ENCODE measurements at places on chromosomes 5 and 9. TPM values are rescaled to one million over a fixed set of nuclear protein-coding genes. Genes with fewer than 3 reads are reported as not detected.
A peak's percentile ranks its signal among the peaks of the same experiment; 100 is the strongest.

GRCh38 chr5:26805076-26805475 lies 233.3 kb downstream of the CDH9 start:
- DNase-seq = no peak

DNA sequence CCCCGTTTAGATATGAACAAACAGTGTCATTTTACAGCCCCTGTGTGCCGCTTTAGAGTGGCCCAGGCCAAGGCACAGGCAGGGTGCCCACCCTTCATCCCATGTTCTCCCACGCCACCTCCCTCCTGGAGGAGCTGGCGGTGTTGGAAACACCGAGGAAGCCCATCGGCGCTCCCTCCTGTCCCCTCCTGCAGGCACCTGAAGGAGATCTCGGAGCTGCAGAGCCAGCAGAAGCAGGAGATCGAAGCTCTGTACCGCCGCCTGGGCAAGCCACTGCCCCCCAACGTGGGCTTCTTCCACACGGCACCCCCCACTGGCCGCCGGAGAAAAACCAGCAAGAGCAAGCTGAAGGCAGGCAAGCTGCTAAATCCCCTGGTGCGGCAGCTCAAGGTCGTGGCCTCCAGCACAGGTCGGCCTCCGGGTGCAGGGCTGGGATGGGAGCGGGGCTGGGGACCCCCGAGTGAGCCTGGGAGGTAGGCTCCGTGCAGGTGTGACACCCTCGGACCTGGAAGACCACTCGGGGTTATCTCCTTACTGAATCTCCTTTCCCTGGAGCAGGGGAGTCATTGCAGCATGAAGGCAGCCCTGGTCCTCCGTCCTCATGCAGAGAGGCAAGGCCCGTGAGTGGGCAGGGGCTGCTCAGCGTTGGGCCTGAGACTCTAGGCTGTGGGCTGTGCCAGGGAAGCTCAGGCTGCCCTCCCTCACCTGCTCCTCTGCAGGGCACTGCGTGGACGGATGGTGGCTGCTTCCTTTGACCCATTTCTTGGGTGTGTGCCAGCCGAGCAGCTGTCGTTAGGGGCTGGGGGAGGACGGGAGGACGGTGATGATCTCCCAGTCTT lies 113.9 kb downstream of the WNK2 start:
- DNase-seq = peak; percentile 18

- DNase-seq = no peak
These were observed 199.3 kb upstream of the PTGER4 start for GRCh38 chr5:40480392-40480791.

DNA sequence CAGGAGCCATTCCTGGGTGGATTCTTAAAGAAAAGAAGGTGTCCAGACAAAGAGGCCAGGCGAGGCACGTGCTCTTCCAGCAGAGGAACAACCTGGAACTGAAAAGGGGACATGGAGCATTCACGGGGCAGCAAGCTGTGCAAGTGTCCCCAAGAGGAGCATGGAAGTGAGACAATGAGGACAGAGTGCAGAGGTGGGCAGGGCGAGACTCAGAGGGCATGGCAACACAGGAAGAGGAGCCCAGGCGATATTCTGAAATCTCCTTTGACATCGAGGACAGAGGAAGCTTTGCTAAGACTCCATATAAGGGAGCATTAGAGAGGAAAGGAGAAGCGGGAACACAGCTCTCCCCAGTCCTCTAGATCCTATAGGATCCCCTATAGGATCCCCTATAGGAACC lies 29.4 kb upstream of the SPATA31E1 start:
- no peak for DNase-seq

- no peak for DNase-seq
These were observed 254 bp downstream of the STRBP start for GRCh38 chr9:123268199-123268464.

- no peak for DNase-seq
These were observed 42.4 kb downstream of the STRBP start for GRCh38 chr9:123225995-123226394.

DNA sequence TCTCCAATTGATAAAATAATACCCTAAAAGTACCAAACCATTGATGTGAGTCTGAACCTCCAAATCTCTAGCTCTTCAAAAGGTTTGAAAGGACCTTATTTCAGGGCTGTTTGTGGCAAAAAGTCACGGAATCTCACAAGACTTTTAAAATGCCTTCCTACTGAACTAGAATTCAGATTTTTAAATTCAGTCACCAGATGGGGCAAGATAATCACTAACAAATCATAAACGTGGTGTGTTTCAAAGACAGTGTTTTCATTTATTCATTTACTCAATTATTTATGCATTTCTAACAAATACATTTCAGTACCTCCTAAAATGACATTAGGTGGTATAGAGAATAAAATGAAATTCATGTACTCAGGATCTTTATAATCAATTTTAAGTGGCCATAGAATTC lies 68.2 kb upstream of the SMC2 start:
- no peak for DNase-seq

- no peak for DNase-seq
These were observed 234.1 kb downstream of the AP3B1 start for GRCh38 chr5:78060421-78060820.

GRCh38 chr5:1817261-1818043 lies 16.2 kb downstream of the NDUFS6 start:
- no peak for DNase-seq

DNA sequence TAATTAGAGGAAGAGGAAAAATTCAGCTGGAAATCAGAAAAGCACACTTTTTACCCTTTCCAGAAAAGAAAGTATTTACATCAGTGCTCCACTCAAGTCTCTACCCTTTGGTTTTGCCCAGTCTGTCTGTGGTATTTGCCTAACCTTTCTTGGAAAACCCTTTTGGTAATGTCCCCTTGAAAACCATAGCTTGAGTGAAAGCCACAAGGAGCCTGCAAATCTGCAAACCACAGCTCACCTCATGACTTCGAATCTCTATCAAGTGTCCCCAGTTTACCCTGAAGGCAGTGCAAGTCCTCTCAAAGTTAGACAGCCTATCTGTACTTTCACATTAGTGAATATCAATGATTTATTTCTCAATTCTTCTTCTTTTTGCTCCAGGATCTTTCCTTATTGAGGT lies 162.1 kb upstream of the TSLP start:
- no peak for DNase-seq

DNA sequence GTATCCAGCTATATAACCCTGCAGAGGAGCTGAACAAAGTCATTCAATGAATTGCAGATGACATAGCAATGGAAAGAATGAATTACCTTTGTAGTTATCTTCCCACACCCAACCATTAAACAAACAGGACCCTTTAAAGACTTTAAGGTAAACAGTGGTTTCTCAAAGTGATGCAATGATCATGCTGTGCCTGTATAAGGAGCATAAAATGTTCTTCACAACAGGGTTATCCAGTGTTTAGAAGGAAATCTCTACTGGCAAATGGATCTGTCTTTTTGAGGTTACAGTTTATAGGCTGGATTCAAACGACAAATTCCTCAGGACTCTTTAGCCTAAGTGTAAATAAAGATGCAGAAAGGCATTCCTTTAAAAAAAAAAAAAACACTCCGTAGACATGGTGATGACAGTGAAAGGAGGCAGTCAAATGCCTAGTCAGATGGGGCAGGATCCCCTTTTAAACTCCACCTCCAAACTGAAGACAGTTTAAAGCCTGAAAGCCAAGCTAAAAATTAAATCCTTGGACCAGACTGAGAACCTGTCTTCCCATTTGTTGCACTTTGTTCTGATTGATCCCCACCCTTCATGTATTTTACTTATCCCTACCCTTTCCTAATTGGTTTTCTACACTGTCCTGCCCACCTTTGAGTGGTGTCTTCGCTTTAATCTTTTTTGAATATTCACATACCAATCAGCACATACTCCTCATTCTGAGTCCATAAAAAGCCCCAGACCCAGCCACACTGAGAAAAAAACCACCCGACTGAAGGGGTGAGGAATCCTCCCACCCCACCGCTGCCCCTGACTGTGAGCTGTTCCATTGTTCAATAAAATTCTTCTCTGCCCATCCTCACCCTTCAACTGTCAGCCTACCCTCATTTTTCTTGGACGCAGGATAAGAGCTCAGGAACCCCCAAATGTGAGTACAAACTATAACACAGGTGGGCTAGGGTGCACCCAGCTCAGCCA lies 761.3 kb upstream of the DMAC1 start:
- DNase-seq = no peak

DNA sequence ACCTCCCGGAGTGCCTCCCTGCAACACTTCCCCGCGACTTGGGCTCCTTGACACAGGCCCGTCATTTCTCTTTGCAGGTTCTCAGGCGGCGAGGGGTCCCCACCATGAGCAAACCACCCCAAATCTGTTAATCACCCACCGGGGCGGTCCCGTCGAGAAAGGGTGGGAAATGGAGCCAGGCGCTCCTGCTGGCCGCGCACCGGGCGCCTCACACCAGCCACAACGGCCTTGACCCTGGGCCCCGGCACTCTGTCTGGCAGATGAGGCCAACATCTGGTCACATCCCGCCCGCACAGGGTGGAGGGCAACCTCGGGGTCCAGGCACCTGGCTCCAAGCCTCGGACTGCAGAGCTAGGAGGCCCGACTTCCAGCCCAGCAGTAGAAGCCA lies 776 bp upstream of the TERT start:
- no peak for DNase-seq

DNA sequence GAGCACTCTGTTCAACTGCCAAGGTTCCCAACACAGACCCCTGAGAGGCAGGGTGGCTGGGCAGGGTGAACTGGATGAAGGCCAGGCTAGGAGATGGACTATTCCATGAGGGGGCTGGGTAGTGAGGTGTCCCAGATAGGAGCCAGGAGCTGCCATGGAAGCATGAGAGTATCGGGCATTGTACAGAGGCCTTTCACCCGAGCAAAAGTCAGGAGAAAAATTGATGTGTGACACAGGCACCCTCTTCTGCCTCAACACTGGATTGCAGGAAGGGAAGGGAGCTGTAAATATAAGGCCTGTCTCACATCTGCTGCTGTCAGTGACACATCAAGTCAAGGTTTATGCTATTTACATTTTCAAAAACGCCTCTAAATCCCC lies 74.6 kb downstream of the UBAP1 start:
- DNase-seq = no peak

- DNase-seq = no peak
These were observed 351.5 kb downstream of the GADD45G start for GRCh38 chr9:89956331-89956730.

GRCh38 chr5:92560698-92561401 lies 1020.2 kb downstream of the NR2F1-AS1 start:
- DNase-seq = no peak

DNA sequence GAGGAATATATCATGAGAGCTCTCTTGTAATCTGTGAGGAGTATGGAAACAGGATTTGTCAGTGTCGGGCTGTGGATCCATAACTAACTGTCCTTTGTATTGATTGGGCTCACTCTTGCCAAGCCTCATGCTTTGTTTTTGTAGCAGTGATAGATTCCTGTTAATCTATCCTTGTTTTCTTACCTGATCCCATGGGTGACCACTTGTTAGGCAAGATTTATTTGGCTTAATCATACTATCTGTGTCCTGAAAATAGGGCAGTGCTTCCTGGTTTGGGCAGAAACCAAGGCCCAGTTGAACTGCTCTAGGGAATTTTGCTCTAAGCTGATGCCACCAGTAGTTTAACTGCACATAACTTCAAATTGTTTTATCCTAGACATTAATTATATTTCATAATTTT lies 6.1 kb downstream of the NDFIP1 start:
- DNase-seq = no peak

- peak; percentile 8 for DNase-seq
These were observed 23.7 kb upstream of the VDAC1 start for GRCh38 chr5:134028496-134028895.

The F2RL2 gene
- 2.2 TPM for total RNA-seq

The RIC1 gene
- total RNA-seq = 9.6 TPM

The DDX4 gene
- 0.56 TPM for total RNA-seq

The KCNMB1 gene
- total RNA-seq = 0.28 TPM

The RFESD gene
- total RNA-seq = 1.7 TPM

The LHX3 gene
- not detected for total RNA-seq

The SURF1 gene
- 36.0 TPM for total RNA-seq

The NUDCD2 gene
- 14.4 TPM for total RNA-seq
